ENCODE measurements at places on chromosomes 6 and 20. TPM values are rescaled to one million over a fixed set of nuclear protein-coding genes. Genes with fewer than 3 reads are reported as not detected.

DNA sequence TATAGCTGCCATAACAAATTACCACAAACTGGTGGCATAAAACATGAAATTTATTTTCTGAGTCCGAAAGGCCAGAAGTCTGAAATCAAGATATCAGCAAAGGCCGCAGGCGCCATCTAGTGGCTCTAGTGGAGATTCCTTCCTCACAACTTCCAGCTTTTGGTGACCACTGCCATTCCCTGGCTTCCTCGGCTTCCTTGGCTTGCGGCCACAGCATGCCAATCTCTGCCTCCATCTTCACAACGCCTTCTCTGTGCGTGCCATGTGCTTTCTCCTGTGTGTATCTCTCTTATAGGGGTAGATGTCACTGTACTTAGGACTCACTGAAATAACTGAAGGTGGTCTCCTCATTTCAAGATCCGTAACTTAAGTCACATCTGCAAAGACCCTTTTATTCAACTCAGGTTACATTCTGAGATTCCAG lies 5.4 kb upstream of the PLAGL1 start:
- DNase-seq, result peak; percentile 32

DNA sequence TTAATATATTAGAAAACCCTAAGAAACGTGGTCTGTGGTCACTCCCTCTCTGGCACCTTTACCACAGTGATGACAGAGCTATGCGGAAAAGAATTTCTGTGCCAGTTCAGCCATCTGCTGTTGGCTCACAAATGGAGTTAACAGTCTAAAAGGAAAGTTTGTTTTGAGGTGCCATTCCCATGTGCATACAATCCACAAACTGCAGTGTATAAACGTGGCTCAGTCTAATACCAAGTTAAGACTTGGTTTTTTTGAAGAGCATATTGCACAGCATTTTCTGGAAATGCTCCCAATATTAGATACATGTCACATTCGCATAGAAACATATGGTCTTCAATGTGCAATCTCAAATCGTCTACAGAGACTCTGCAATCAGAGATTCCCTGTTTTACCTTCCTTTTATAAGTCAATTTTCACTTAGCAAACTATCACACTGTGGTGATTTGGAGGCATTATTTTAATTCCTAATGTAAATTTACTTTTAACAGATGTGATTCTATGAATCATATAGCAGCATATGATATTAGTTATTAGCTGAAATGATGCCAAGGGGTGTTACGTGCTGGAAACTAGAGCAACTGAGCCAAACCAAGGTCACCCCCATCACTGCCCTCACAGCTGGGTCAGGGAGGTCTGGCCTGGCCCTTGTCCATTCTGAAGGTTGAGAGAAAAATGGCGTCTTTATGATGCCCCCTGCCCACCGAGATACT lies 383.5 kb downstream of the PRKN start:
- no peak for DNase-seq

DNA sequence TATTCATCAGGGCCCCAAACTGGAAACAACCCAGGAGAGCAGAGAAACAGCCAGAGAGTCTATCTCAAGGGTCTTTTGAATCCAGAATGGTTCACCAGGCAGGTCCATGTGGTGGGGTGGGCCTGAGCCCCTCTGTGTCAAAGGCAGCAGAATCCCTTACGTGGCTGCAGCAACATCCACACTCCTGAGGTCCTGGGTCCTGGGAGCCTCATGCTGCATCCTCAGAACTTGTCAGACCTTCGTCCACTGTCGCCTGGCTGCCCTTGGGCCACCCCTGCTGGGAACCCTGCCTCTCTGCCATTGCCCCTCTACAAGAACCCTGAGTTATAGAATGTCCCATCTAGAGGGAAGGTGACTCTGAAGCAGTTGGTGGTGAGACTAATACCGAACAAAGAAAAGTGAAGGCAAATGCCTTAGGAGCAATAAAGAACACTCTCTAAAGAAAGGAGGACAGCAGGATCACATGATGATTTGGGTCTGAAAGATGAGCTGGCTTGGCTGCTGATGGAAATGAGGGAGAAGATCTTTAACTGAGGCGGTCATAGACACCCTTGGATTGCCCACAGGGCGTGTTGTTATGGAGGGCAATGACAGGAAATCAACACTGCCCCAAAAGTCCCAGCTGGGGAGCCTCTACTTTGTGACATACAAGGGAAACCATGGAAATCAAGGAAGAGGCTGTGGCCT lies 161.2 kb downstream of the SYNDIG1 start:
- DNase-seq, result no peak

DNA sequence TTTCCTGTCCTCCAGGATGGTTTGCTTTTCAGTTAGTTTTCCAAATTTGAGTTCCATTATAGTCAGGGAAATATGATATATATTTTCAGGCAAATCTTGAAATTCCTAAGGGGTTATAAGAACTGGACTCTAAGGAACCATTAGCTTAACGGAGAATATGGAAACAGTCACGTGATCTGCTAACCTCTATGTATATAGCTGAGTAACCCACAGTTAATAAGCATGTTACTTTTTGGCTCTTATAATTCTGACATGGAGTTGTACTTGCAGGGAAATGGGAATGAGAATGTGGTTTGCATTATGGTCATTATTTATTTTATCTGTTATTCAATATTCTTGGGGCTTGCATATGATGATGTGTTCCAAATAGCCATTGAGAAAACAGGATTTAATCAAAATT lies 23.3 kb downstream of the SOBP start:
- no peak for DNase-seq

GRCh38 chr6:80331522-80331921 lies 225.1 kb downstream of the BCKDHB start:
- DNase-seq, result no peak

DNA sequence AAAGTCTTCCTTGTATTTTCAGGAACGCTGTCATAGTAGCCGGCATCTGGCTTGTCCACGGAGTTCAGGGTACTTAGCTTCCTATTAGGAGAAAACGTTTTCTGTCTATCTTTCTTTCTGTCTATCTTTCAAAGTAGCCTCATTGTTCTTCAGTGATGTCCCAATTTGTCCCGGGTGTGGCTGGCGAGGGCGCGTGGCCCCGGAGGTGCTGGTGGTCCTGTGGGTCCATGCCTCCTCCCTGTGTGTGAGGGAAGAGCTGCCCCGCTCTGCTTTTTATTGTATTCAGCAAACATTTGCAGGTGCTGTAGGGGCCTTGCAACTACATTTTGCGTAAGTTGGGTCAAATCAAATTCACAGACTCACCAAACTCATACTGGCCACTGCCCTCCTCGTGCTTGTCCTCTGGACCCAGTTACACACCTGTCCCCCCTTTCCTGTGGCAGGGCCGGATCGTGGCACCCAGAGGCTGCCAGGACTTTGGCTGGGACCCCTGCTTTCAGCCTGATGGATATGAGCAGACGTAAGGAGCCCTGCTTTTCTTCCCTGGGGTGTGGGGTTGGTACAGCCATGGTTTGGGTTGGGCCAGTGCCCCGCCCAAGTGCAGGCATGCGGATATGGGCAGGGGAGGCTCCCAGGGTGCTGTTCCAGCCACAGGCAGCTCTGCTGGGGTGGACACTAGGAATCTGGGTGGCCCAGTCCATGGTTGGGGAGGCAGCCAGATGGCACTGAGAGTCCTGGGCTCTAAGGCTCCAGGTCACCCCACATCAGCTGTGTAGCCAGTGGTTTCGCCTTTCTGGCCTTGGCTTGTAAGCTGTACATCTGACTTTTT lies 12.3 kb downstream of the ITPA start:
- DNase-seq, result no peak

DNA sequence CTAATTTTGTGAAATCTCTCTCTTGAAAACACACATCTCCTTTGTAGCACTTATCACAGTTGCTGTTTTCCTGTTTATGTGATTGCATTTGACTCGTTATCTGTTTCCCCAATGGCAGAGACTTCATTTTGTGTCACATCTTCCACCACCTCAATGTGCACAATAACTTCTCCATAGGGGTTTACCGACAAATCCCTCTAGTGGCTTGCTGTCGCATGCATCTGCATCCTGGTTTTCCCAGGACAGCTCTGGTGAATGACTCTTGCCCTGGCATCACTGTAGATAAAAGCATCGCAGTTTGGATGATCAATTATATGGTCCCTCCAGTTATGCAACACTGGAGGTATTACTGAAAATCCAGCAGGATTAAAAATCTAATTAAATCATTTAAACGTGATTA lies 206.5 kb upstream of the BTBD3 start:
- no peak for DNase-seq

DNA sequence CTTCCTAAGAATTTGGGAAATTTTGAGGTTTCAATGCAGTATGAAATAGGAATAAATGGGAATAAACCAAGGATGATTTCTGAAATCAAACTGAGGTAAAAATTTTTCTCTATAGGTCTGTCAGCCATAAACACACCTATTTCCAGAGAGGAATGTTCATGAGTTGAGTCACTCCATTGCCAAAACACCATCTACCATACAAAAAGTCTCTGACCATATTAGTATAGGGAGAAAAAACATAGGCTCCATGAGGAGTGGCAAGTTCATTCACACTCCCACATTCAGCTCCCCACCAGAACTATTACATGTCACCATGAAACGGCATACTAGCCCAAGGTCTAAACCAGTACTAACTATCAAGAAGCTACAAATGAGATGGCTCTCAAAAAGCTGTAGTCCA lies 9.6 kb downstream of the ZNF318 start:
- DNase-seq, result no peak

SCRT2 gene
- total RNA-seq, result not detected

DNA sequence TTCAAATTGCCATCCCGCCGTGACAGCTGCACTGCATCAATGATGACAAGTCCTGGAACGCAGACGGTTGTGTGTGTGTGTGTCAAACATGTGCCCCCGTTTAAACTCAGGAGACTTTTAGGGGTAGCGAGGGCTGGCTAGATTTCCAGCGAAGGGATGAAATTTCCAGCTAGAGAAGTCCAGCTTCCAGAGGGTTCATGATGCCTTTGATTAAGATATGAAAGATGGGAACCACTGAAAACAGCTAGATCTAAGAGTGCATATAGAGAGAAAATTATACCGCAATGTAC lies 644 bp downstream of the KIZ start:
- DNase-seq, result no peak

GRCh38 chr20:3797226-3797545 lies 1.1 kb downstream of the CDC25B start:
- DNase-seq, result no peak

DNA sequence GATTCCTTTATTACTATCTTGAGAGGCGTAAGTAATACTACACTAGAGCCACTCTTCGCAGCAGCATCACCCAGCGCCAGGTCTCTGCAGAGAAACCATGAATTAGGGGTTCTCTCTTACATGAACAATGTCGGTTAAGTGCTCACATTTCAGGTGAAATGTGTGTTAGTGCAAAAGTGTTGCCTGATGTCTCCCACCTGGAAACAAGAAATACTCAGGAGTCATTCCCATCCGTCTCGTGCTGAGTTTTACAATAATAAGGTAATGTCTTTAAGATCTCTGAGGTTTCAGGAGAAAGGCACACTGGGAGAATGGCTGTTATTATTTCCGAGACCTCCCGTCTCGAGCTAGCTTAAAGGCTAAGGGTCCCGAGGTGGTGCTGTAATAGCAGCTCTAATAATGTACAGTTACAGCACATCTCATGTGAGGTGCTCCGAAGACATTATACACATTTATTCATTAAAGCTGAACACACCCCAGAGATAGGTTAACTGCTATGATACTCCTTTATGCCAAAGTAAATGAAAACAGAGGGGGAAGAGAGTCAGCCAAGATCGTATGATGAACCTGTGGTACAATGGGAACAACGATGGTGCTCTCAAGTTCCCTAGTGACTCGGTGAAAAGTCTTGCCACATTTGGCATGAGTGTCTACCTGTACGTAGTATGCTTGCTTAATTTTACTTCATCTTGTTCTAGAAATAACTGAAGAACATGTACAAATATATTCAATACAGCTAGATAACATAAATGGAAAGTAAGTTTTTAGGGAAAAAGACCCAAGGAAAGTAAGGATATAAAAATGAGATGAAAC lies 458.3 kb upstream of the CITED2 start:
- DNase-seq, result no peak

CGAS gene
- 46.7 TPM for total RNA-seq

GRM1 gene
- not detected for total RNA-seq

DNA sequence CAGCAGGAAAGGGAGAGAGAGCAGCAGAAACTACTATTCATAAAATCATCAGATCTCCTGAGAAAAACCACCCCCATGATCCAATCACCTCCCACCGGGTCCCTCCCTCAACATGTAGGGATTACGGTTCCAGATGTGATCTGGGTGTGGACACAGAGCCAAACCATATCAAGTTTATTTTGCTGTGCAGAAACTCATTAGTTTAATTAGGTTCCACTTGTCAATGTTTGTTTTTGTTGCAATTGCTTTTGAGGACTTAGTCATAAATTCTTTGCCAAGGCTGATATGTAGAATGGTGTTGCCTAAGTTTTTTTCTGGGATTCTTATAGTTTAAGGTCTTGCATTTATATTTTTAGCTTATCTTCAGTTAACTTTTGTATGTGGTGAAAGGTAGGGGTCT lies 422.0 kb upstream of the HS3ST5 start:
- no peak for DNase-seq

GRCh38 chr6:32183483-32184083 lies 470 bp downstream of the AGER start:
- DNase-seq, result no peak

- no peak for DNase-seq
Measured at GRCh38 chr20:16861708-16862107, 113.5 kb downstream of the OTOR start.

- no peak for DNase-seq
Measured at GRCh38 chr6:36487698-36488097, 44.9 kb downstream of the KCTD20 start.
